Astrocyte (in vitro differentiated cells and primary cell): ENCODE measurements at places on chromosomes 16 and 17.

GRCh38 chr16:54542805-54543505 lies 256.4 kb upstream of the IRX3 start:
- no peak overlapping the region for H3K4me3 ChIP-seq
- H3K27me3 ChIP-seq: peaks cover 33% of the 10 kb centered on the region

DNA sequence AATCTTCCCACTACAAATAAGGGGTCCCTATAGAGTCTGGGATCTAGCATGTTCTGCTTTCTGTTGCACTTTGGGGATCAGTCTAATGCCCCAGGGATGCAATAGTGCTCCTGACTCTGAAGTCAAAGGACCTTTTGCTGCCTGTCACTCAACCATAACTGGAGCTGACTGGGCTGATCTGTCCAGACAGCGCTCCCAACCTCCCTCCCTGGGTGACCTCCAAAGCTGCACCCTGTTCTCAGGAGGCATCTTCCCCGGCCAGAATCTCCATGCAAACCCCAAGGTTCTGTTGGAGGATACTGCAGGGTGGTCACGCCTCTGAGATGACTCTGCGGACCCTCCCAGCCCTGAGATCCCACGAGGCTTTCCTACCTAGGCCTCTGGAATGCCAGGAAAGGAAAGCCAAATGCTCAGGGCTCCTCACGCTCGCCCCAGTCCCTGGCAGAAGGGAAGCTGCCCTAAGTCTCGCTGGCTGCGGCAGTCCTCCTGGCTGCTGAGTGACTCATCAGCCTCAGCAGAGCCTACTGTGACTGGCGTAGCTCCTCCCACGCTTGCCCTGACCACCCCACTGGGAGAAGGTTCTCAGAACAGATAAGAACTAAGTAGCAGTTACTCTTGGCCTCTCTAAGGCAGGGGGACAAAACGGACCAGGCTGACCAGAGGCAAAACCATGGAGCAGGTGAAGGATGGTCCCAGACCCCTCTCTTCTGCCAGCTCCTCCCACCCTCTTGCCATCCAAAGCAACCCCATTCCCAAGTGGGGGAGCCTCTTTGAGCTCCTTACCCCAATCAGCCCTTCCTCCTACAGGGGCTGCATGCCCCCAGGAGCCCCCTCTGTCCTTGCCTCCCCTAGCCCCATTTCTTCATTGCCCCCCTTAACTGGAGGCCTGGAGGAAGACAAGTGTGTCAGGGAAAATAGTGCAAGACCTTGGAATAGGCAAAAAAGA lies 124.1 kb upstream of the TNRC6C start:
- no peaks in the 10 kb centered on the region for H3K36me3 ChIP-seq
- peak; percentile 93 for DNase-seq
- H3K4me3 ChIP-seq: peak overlapping the region; percentile 35
- no peaks in the 10 kb centered on the region for H3K27me3 ChIP-seq

DNA sequence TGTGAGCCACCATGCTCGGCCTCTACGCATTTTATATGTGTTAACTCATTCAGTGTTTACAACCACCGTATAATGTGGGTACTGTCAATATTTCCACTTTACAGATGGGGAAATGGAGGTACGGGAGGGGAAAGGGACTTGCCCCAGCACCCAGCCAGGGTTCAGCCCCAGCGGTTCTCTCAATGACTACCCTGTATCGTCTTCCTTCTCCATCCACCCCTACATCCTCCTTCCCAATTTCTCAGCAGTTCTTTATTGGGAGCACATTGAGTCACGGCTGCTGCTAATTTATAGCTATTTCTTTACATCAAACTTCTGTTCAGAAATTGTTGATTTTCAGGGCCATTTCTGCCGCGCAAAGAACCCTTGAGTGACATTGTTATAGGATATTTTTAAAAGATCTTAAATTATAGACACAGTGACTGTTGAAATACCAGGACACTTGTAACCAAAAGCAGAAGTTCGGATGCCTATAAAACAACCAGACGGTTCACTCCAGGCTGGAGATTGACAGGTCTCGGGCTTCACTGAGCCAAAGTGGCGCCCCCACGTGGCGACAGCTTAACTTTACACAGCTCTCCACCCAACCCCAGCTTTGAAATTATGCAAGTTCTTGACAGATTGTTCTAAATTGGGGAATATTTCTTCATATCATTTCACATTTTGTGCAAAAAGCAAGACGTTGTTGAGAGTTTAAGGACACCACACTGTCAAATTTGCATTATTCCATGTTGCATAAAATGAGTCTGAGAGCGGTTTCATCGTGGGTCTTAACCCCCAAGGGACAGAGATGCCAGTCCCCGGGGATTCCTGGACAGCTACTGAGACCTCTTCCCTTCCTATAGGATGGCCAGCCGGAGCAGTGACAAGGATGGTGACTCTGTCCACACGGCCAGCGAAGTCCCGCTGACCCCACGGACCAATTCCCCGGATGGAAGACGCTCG lies 11.8 kb downstream of the SYT17 start:
- H3K27me3 ChIP-seq: no peaks in the 10 kb centered on the region
- no peaks in the 10 kb centered on the region for H3K36me3 ChIP-seq
- no peak overlapping the region for H3K4me3 ChIP-seq
- peaks cover 3% of the 10 kb centered on the region for H3K4me1 ChIP-seq

DNA sequence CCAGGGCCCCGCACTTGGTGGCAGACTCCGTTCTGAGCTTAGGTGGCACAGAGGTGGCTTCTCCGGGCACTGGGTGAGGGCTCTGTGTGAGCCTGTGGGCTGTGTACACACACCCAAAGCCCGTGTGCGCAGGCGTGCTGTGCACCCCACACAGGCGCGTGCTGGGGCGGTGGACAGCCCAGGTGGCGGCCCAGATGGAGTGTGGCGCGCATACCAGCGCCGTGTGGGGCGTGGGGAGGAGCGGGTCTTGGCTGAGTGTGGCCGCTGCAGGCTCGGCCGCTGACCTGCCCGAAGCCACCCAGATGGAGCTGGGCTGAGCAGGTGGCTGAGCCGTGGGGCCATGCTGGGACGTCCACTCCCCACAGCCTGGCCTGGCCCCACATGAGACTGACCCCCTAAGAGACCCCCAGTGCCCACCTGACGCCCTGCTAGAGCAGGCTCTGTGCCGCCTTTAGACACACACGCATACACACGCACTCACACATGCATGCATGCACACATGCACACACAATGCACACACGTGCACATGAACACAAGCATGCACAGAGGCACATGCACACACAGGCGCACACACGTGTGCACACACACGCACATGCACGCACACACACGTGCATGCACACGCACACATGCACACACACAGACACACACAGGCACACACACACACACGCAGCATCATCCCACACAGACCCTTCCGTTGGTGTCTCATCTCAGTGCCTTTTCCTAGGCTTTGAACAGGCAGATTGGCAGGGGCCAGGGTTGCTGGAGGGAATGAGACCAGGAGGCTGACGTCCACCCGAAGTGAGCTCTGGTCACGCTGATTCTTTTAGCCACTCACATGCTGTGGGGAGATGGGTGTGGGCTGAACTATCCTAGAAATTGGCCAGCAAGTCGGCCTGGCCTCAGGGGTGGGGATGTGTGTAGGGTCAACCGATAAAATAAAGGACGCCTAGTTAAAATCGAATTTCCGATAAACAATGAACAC lies 2.1 kb downstream of the PRR35 start:
- peaks cover 21% of the 10 kb centered on the region for H3K27me3 ChIP-seq
- H3K4me1 ChIP-seq: peaks cover 7% of the 10 kb centered on the region
- H3K4me3 ChIP-seq: no peak overlapping the region
- no peaks in the 10 kb centered on the region for H3K36me3 ChIP-seq

DNA sequence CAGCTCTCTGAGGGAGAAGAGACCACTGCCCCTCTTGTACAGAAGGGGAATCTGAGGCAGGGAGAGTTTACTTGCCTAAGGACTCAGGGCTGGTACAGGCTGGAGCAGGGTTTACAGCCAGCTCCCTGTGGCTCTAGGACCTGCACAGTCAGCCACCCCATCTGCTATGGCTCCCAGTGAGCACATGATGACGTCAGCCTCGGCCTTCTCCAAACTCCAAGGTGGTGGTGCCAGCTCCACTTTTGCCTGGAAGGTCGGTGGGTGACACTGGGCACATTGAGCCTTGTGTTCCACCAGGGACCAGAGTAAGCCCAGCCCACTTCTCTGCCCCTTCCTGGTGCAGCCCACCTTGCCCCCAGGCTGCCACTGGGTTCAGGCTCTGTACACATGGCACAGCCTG lies 202.2 kb downstream of the ENGASE start:
- no peak overlapping the region for H3K27ac ChIP-seq
- H3K4me1 ChIP-seq: no peaks in the 10 kb centered on the region
- H3K27me3 ChIP-seq: no peaks in the 10 kb centered on the region
- no peak overlapping the region for H3K4me3 ChIP-seq
- DNase-seq: no peak
- H3K36me3 ChIP-seq: no peaks in the 10 kb centered on the region

GRCh38 chr16:81885976-81886586 lies 107.0 kb downstream of the PLCG2 start:
- no peaks in the 10 kb centered on the region for H3K27me3 ChIP-seq
- H3K27ac ChIP-seq: no peak overlapping the region
- H3K36me3 ChIP-seq: no peaks in the 10 kb centered on the region
- no peak for DNase-seq
- no peak overlapping the region for H3K4me3 ChIP-seq

- H3K27me3 ChIP-seq: no peaks in the 10 kb centered on the region
- peaks cover 3% of the 10 kb centered on the region for H3K4me1 ChIP-seq
- H3K4me3 ChIP-seq: peak overlapping the region; percentile 49
Observed at GRCh38 chr17:12973496-12974004, 44.3 kb downstream of the ELAC2 start.

DNA sequence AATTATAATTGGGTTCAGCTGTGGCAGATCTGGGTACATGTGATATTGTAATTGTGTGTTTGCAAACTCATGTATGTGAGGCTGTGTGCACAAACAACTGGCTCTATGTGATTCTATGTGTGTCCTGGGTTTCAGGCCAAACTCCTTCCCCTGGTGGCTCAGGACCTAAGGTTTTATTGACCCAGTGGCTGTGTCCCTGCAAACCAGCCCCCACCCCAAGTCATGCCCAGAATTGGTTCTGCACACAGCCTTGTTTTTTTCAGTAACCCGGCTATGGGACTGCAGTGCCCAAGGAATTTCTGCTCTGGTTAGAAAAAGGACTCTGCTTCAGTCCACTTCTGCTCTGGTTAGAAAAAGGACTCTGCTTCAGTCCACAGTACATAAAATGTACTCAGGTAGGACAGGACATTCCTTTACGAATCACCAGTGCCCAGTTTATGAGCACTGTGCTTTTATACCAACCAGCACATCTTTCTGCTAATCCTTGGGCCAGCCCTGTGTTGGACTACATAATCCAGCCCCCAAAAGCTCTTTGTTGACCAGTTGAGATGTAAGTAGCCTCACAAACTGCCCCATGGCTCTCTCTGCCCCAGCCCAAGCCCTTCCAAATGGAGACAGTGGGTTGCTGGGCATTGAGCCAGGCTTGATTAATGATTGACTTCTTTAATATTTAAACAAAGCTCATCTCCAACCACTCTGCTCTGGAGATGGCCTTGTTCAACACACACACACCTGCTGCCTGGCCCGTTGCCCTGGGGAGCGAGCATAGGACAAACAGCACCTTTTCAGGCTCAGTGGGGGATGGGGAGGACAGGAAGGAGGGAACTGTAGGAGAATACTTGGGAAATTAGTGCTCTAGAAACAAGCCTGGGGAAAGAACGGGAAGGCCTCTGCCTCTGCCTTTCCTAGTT lies 2.9 kb upstream of the KCNH6 start:
- peaks cover 16% of the 10 kb centered on the region for H3K27me3 ChIP-seq
- peaks cover 10% of the 10 kb centered on the region for H3K4me1 ChIP-seq
- H3K4me3 ChIP-seq: no peak overlapping the region

DNA sequence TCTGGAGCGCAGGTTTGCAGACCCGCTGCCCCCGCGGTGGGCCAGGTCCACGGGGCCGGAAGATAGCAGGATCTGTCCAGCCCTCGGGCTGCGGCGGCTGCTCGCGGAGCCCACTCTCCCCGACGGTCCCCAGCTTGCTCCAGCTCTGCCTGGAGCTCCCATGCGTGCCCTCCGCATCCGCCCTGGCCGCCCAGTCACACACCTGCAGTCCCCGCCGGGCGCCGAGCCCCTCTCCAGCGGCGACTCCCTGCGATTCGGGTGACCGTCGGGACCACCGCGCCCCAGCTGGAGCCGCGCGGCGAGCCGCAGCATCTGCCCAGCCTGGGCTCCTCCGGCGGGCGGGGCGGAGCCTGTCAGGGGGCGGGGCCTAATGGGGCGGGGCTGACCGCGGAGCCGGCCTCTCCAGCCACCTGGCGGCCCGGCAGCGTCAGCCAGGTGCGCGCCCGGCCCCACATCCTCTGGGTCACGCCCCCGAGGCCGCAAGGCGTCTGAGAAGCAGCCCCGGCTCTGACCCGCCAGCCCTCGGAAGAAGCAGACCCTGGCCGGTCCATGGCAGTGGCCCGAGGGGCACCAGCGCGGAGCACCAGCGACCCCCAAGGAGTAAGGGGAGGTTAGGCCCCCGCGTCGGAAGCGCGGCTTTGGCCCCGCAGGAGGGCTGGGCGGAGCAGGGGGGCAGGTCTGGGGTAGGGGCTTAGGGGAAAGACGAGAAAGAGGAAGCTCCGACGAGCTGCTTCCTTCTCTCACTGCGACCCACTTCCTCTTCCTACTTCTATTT lies at the start of gene PIK3R5:
TSS of gene PIK3R5 (minus strand) at position 314 of the 775 bp plus-strand sequence. CDS start 54,213 bp downstream, outside the sequence.
- H3K27me3 ChIP-seq: peaks cover 25% of the 10 kb centered on the region
- no peak within 1 kb of the TSS for H3K27ac ChIP-seq

DNA sequence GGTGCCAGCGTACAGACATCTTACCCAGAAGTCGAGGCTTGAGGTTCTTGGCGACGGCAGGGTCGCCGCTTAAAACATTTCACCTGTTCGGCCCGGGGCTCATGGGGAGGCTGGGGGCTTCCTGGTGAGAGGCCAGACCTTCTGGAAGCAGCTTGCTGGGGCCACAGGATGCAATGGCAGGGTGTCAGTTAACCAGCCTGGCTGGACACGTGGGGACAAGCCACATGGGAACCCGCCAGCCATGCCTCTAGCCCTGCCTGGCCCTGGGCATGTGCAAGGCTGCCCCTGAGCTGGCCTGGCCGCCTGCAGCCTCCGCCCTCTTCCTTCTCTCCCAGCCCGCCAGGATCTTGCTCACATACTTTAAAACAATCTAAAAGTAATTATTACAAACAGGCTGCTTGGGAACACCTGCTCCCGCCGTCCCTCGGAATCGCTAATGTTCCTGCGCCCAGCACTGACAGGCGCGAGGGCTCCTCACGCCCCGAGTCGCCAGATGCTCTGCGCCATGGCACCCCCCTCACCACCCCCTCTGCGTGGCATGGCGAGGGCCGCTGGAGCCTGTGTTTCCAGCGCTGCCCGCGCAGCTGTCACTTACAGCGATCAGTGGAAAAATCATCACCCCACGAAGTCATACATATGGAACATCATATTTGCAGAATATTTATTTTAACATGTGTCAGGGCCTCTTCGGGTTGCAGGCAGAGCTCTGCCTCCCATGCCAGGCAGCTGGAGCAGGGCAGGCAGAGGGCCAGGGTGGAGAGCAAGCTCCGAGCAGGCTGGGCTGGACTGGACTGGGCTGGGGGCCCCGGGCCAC lies 188.7 kb upstream of the GSE1 start:
- no peak for DNase-seq
- no peaks in the 10 kb centered on the region for H3K27me3 ChIP-seq
- H3K4me1 ChIP-seq: no peaks in the 10 kb centered on the region
- no peak overlapping the region for H3K27ac ChIP-seq
